ENCODE measurements at places on chromosomes 4 and X.

GRCh38 chr4:80134936-80135701 is 62.1 kb upstream of the ANTXR2 start:
- no peak for DNase-seq

- DNase-seq: no peak
These were observed at the start of gene DMD for GRCh38 chrX:33211356-33212260. Gene DMD (minus strand): TSS chrX:33211549. CDS start chrX:33211312, 237 bp downstream.

DNA sequence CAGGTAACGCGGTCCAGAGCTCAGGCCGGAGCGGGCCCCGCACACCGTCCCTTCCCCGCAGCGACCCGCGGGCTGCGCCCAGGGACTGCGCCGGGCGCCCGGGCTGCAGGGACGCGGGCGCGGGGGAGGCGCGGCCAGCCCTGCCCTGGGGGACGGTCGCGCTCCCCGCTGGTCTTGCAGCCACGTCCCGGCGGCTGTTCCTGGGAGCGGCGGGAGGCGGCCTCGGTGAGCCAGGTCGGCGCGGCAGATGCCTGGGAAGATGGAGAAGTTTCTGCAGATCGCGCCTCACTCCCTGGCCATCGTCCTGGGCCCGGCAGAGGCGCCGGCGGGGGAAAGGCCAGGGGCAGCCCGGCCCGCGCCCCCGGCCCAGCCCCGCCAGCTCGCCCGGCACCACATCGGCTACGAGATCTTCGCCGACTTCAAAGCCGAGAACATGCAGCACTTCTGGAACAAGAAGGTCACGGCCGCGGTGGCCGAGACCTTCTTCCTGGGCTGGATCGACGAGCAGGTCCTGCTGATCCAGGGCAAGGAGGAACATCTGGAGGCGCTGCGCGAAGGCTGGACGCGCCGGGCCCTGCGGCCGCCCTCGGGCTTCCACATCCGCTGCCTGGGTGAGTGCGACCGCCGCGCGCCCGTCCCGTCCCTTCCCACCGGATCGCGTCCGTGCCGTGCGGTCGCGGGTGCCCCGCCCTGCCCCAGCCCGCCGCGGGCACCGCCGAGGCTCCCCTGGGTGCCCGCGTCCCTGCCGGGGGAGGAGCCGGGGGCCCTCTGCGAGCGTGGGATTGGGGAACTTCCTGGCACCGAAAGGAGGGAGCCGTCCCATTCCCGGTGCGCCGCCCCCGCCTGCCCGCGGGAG is 107.4 kb upstream of the STOX2 start:
- peak; percentile 6 for DNase-seq

- DNase-seq: no peak
These were observed at the start of gene GUCY1A1 for GRCh38 chr4:155666344-155667221. Gene GUCY1A1 (plus strand): TSS chr4:155666848. CDS start chr4:155696868, 30,020 bp downstream.

GRCh38 chr4:30380404-30380998 is 339.7 kb upstream of the PCDH7 start:
- DNase-seq: peak; percentile 2

DNA sequence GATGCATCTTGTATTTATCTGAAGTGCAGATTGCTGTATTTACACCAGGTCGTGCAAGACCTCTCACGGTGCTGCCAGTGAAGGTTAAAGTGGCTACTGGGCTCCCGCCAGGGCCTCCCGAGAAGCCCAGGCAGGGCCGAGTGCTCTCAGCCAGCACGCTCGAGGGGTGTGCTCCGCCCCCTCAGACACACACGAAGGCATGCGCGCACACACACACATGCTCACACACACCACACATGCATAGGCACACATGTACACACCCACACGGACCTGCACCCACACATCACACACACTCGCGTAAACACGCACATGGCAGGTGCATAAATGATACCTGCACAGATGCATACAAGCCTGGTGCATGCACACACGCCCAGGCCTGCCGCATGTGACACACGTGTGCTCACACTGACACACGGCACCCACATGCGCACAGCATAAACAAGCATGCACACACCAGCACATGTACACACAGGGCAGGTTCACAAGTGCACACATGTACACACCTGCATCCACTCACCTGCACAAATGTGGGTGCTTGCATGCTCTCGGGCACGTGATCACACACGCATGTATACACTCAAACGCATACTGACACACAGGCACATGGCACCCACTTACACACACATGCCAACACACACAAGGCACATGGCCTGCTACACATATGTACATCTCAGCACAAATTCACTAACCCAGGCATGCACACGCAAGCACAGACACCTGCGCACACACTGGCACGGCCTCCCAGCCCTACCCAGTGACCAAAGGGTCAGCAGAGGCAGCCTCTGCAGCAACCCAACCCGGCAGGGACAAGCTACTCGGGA is 71.6 kb downstream of the FAM53A start:
- DNase-seq: no peak

DNA sequence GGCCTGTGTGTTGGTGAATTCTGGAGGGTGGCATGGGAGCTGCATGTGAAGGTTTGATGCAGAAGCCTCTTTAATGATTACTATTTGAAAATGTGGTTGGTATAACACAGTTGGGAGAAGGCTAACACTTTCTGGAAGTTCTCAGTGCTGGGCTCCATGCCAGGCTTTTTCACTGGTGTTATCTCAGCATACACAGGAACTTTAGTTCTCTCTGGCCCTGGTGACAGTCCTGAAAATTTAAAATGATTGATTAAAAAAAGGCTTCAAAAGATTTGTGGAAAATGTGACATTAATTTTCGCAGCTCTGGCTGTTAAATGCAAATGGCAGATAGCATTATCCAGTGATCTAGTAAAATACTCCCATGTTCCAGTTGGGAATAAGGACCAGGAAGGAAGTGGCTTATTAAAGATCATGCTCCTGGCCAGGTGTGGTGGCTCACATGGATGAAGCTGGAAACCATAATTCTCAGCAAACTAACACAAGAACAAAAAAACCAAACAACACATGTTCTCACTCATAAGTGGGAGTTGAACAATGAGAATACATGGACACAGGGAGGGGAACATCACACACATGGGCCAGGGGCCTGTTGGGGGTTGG is 36.6 kb downstream of the DIPK2B start:
- DNase-seq: no peak

- peak; percentile 4 for DNase-seq
These were observed 67.4 kb downstream of the GLRB start for GRCh38 chr4:157143369-157143768.

- DNase-seq: peak; percentile 14
These were observed 981 bp downstream of the TET2 start for GRCh38 chr4:105147553-105148161.

DNA sequence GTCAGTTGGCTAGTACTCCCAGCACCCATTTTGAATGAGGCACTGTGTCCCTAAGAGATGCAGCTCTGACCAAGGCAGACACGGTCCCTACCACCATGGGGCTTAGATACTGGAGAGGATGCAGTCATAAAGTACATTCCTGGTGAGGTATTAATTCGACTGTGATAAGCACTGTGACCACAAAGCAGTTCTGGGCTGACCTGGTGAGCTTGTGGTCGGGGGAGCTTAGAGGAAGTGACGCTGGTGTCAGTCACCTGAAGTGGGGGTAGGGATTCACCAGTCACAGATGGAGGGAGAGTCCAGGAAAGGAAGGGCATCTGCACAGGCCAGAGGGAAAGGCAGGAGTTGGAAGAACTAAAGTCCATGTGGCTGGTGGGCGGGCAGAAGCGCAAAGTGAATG is 15.8 kb upstream of the CLTRN start:
- no peak for DNase-seq

- DNase-seq: no peak
These were observed 459.1 kb downstream of the FSTL5 start for GRCh38 chr4:161704653-161705052.

GRCh38 chr4:139256349-139256748 is 23.7 kb downstream of the MGARP start:
- DNase-seq: peak; percentile 26

GRCh38 chr4:151801547-151802516 is 41.0 kb upstream of the GATB start:
- DNase-seq: no peak

GRCh38 chr4:75699299-75699698 is 25.1 kb upstream of the USO1 start:
- DNase-seq: no peak

GRCh38 chr4:8853249-8853648 is 18.4 kb downstream of the HMX1 start:
- DNase-seq: no peak

DNA sequence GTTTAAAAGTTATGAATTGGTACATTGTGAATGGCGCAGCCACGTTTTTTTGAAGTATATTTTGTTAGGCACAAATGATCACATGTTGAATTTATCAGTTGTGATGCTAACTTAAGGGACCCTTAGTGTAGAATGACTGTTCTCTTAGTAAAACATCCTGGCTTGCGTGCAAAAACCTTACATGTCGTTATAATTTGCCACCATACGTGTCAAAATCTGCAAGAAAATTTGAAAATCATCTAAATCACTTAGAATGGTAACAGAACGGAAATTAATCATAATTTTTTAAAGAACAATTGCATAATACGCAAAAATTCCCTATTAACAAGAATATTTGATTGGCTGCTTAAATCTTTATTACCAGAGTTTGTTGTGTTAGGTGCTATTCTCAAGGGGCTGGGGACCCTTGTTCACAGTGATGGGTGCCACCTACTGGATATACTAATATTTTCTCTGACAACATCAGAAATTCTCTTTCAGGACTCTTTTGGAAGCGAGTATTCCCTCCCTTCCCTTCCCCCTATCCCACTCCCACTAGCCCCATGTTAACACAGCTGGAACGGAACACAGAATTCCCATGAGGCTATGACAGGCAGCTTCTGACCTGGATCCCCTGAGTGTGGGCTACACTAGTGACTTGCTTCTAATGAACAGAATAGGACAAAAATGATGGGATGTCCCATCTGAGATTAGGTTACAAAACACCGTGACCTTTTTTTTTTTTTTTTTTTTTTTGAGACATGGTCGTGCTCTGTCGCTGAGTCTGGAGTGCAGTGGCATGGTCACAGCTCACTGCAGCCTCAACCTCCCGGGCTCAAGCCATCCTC is 71.8 kb downstream of the SUPT20HL2 start:
- peak; percentile 39 for DNase-seq

GRCh38 chr4:168978001-168978700 is 31.9 kb downstream of the CBR4 start:
- DNase-seq: peak; percentile 58

DNA sequence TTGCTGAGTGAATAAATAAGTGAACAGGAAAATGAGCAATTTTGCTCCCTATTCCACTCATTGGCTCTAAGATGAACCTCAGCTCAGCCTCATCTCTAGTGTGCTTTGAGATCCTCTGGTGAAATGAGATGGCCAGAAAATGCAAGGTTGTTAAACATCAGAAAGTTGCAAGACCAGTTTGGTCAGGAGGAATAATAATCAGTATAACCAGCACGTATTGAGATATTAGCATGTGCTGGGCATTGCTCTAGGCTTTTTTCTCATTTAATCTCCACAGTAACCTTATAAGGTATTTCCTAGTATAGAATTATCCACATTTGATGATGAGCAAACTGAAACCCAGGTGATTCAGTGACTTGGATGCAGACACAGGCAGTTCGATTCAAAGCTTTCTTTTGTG is 110.5 kb upstream of the PAK3 start:
- no peak for DNase-seq

DNA sequence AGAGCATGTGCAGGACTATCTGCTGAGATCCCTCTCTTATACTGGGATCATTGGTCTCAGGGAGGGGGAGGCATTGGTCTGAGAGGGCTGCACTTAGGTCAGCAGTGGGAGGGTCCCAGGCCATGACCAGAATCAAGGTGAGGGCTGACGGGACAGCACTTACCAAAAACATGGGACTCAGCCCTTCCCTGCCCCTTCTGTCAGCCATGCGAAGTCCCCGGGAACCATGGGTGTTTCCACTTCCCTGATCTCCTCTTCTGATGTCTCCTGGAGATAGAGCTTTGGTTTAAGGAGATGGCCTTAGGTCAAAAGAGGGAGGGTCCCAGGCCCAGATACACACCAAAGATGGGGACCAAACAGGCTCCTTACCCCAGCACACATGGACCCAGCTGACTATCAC is 12.9 kb upstream of the HSFX1 start:
- no peak for DNase-seq

- peak; percentile 39 for DNase-seq
These were observed 157.6 kb downstream of the GASK1B start for GRCh38 chr4:158015241-158015640.

DNA sequence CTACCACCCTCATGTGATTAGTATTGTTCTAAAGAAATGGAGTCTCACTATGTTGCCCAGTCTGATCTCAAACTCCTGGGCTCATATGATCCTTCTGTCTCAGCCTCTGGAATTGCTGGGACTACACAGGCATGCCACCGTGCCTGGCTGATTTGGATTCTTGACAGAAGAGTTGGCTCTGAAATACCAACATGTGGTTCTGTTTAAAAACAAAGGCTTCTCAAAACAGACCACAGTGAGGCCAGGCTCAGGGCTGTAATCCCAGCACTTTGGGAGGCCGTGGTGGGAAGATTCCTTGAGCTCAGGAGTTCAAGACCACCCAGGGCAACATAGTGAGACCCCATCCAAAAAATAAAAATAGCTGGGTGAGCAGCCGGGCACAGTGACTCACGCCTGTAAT is 126.7 kb downstream of the DHRSX start:
- peak; percentile 72 for DNase-seq

DNA sequence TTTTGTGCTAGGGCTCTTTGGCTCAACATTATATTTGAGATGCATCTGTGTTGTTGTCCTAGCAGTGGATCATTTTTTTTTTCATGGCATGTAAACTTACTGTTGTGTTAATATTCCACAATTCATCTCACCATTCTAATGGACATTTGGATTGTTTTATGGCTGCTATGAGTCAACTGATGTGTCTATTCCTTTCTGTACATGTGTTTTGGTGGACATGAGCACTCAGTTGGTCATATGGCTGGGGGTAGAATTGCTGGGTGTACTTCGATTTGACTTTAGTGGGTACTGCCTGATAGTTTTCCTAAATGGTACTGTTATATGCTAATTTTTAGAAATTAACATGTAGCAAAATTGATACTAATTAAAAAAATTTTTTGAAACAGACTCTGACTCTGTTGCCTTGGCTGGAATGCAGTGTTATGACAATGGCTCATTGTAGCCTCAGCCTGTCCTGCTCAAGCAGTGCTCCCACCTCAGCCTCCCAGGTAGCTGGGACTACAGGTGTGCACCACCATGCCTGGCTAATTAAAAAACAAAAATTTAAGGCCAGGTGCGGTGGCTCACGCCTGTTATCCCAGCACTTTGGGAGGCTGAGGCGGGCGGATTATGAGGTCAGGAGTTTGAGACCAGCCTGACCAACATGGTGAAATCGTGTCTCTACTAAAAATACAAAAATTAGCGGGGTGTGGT is 9.0 kb downstream of the FAM193A start:
- no peak for DNase-seq

- DNase-seq: peak; percentile 82
These were observed 55.3 kb downstream of the SOD3 start for GRCh38 chr4:24850674-24851073.
